ENCODE measurements at places on chromosomes 5 and 9.

- DNase-seq, result no peak
Measured at GRCh38 chr5:11595045-11595444, 309.2 kb downstream of the CTNND2 start.

DNA sequence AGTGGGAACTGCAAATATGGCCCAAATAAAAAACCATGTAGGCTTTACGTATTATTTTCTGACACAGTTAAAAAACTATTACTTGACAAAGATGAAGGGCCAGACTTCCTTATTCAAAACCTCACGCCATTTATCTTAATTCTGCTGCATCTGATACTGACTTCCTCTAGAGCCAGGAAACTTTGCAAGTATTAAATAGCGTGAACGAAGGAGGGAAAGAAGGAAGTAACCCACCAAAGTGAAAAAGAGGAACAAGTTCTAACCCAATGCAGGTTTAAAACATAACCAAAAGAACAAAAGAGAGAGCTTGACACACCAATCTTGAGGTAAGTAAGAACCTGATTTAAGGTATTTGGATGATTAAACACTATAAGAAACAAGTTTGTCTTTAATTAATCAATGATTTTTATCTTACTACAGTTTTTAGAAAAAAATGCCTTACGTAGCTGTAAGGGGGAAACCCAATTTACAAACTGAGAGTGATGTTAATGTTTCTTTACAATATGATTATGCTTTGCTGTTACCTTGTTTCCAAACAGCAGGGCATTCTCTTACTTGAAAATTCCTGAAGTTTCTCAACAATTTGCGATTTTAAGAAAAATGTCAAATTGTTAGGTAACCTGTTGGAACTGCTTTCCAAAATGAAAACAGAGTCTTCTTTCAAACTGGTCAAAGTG is at the start of gene GAPT:
Gene GAPT, plus strand, starts transcription at position 220 of the 677 bp plus-strand sequence. CDS start 3,102 bp downstream, outside the sequence.
- DNase-seq, result no peak

DNA sequence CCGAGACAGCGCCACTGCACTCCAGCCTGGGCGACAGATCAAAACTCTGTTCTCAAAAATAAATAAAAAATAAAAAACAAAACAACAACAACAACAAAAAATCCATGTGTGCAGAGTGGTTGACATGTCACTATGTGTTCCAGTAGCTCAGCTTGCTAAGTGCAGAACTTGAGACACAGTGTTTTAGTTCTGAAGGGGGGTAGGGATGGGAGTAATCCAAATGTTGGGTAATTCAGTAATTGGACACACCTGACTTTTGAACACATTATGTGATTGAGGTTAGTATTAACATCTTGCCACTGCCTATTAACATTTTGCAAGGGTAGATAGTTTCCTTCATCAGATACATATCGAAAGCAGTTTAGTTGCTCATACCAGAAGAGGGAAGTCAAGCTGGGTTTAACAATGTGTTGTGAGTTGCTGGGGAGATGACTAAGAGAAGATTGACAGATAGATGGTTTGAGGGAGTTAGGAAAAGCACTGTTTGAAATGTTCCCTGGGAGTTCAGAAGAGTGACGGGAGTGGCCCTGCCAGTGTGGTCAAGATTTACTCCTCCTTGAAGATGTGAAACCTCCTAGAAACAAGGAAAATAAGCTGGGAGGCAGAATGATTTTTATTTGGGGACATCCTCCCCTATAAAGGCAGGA is 928 bp downstream of the HACD4 start:
- no peak for DNase-seq

- no peak for DNase-seq
Measured at GRCh38 chr9:91362051-91362611, 413 bp upstream of the AUH start.
